T-helper 1 cell (primary cell): ENCODE measurements at places on chromosomes 5 and 9.
A peak's percentile ranks its signal among the peaks of the same experiment; 100 is the strongest.

- no peak for DNase-seq
These were observed 100.9 kb downstream of the ARRDC3 start for GRCh38 chr5:91282210-91282609.

GRCh38 chr9:98900244-98900643 lies 43.5 kb upstream of the COL15A1 start:
- DNase-seq, result no peak

- DNase-seq, result no peak
These were observed 2.6 kb upstream of the SVEP1 start for GRCh38 chr9:110582156-110582555.

- peak; percentile 54 for DNase-seq
These were observed 23.3 kb downstream of the TNFSF8 start for GRCh38 chr9:114906922-114907571.

DNA sequence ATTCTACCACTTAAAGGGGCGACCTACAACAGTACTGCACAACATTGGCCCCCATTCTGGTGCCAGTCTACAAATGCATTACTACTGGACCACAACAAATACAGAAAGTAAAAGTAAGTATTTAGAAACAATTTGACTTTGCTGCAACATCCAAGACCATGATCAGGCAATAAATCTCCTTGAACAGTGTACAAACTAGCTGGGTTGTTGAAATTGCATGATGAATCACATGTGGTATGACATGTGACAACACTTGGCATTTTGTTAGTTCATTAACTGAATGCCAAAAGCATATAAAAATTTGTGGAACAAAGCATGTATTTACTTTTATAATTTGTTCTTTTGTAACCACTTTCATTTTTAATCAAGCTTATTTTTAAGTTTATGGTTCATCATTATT lies 270.5 kb downstream of the NFIB start:
- DNase-seq, result no peak

- no peak for DNase-seq
These were observed 243.6 kb downstream of the PBX3 start for GRCh38 chr9:125990793-125991220.

- DNase-seq, result no peak
These were observed 221.7 kb downstream of the KIAA0825 start for GRCh38 chr5:94396687-94397086.

DNA sequence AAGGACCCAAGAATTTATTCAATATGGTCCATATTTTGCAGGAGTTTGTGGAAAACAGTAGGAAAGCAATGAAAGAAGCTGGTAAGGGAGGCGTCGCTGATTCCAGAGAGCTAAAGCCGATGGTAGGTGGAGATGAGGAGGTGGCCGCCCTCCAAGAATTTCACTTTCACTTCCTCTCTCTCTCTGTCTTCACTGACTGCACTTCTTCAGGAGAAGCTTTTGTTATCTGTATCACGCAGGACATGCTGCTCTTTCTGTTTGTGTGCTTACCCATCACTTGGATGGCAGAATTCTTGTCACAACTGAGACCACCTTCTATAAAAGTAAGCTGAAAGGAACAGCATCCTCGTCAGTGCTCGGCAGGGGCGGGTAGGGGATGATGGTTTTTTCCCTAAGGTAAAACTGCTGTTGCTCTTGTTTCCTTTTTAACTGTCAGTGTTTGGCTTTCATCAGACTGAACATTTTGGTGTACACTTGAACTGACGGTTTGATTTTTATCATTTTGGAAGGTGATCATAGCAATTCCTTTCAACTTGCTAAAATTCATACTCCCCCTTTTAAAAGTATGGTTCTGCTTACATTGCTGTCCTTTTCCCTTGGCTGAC lies 62.4 kb upstream of the FSD1L start:
- DNase-seq, result no peak

GRCh38 chr9:126761274-126761673 lies 43.6 kb upstream of the ZBTB43 start:
- DNase-seq, result no peak

GRCh38 chr5:10691826-10692785 lies 68.9 kb downstream of the DAP start:
- DNase-seq, result no peak

GRCh38 chr5:65951330-65951729 lies 25.0 kb downstream of the ERBIN start:
- no peak for DNase-seq

GRCh38 chr5:1703352-1704050 lies 96.1 kb downstream of the MRPL36 start:
- DNase-seq, result no peak

DNA sequence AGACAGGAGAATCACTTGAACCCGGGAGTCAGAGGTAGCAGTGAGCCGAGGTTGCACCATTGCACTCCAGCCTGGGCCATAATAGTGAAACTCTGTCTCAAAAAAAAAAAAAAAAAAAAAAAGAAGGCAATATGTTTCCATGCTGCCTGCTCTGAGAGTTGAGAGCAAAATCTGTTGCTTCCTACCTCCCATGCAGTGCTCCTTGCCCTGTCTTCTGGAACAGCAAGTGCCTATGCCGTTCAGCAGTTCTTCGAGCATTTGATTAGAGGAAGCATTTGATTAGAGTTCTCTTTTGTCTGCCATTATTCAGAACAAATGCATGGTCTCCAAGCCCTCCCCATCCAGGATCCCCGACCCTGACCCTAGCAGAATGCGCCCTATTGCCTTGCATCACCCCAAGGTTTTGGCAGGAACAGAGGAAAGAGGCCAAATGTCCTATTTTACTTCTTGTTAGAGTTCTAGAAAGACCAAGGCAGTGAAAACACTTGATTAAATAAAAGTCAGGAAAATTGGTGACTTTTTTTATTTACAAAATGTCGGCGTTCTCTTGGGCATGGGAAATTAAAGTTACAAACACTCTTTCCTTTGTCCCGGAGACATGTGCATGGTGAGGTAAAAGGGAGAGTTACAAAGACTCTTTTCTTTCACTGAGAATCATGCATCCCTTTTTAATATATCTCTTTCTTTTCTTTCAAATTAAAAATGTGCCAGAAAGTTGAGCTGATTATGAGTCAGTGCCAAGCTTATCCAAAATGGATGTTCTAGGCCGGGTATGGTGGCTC lies 27.8 kb upstream of the FSD1L start:
- no peak for DNase-seq

DNA sequence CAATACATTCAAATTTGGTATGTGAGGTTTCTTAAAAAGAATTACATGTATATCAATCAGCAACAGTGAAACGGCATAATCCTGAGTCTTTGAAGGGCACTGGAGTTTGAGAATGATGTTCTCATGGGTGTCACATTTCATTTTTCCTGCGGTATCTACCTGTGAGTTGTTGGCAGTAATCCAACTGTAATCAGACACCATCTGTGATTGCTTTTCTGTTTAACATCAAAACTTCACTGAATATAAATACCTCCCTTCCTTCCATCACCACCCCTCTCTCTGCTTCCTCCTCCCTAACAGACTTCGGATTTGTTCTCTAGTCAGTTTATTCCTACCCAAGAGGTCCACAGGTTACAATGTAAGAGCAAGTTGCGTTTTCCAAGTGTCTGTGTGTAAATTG lies 275.2 kb upstream of the PCSK5 start:
- no peak for DNase-seq

- no peak for DNase-seq
These were observed 9.7 kb downstream of the SPATA9 start for GRCh38 chr5:95673081-95673480.

DNA sequence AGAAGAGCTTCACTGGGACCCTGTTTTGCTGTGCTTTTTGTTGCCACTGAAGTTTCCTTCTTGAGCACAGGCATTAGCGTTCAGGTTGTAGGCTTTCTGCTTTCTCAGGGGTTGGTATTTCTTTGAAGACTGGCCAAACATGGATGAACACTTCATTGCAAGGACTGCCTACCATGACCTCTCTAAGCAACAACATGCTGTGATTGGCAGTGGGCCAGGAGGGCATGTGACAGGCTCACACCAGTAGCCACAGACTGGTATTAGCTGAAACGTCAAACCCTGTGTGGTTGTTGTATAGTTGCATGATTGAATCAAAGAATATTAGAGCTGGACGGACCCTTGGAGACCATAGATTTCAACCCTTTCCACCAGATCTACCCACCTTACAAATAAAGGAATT lies 20.0 kb upstream of the MLANA start:
- no peak for DNase-seq

DNA sequence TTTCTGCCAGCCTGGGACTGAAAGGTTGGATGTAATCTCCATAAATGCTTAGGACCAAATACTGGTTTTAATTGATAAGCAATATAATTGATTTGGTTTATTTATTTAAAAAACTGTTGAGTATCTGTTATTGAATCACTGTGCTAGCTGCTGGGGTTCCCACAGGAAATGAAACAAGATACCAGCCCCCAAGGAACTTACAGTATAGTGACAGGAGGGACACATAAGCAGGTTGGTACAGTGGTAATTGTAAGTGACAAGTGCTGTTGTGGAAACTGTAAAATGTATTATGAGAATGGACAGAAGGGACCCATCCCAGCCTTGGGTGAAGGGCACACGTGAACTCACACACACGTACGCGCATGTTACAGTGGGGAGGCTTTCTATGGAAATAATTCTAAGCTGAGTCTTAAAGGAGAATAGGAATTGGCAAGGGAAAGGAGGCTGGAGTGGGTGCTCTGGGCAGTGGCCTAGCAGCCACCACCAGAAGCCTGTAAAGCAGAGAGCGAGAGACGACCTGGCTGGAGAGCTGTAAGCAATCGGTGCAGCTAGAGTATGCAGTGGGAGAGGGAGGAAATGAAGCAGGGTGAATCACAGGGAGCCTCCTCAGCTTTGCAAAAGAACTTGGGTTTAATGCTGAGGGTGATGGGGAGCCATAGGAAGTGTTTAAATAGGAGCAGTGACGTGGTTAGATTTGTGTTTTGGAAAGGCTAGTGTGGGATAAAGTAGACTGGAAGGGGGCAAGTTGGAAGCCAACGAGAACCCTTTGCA lies 39.3 kb downstream of the GLRA1 start:
- no peak for DNase-seq

GRCh38 chr9:90965226-90966030 lies 163.8 kb downstream of the SYK start:
- DNase-seq, result no peak

GRCh38 chr5:76333571-76333970 lies 69.5 kb upstream of the IQGAP2 start:
- DNase-seq, result no peak

- no peak for DNase-seq
These were observed 30.5 kb upstream of the NKD2 start for GRCh38 chr5:978054-978453.

- no peak for DNase-seq
These were observed 384.7 kb downstream of the PTPRD start for GRCh38 chr9:10228082-10228481.

- no peak for DNase-seq
These were observed 135.5 kb downstream of the MCTP1 start for GRCh38 chr5:95149387-95149786.

DNA sequence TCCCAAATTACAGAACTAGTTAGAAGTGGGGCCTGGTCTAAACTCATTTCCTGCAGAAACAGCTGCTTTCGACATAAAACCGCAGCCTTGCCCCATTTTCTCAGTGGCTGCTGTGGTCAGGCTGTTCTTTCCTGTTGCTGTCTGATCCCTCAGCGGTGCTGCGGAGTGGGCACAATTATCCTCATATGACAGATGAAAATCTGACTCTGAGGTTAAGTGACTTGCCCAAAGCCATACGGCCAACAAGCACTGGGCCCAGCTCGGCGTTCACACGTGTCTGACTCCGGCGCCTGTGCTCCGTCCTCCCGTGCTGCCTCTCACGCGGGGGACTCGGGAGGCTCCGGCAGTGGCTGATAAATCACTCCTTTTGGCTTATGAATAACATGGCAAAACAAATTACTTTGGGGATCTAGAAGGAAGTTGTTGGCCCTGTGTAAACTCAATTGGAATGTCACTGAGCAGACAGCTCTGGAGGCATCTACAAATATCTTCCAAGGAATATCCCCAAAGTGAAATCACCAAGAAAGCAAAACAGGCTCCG lies 142.6 kb upstream of the LMX1B start:
- peak; percentile 48 for DNase-seq

DNA sequence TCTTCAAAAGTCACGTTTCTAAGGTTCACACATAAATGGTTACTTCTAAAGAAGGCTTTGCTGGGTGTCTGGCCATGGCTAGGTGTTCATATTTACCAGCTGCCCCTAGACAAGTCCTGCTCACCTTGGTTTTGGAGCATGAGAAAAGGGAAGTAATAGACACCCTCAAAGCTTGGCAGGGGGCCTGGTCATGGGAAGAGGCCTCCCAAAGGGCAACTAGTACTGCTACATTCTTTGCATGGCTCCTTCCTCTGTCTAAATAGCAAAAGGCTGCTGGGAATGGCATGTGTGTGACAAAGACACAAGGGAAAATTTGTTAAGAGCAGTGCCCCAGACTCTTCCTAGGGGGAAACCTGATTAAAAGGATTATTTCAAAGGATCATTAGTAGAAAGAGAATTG lies 93.4 kb downstream of the NRG2 start:
- no peak for DNase-seq

- DNase-seq, result peak; percentile 66
These were observed 725 bp downstream of the NDUFB6 start for GRCh38 chr9:32571969-32572899.

DNA sequence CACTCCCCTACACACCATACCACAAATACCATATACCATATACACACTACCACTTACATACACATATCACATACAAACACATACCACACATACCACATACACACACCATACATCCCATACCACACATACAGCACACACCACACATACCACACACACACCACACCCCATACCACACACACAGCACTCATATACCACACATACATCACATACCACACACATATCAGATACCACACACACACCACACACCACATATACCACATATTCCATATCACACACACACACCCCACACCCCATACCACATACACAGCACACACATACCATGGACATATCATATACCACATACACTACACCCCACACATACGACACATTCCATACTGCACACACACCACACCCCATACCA lies 276.6 kb downstream of the GADD45G start:
- DNase-seq, result no peak

DNA sequence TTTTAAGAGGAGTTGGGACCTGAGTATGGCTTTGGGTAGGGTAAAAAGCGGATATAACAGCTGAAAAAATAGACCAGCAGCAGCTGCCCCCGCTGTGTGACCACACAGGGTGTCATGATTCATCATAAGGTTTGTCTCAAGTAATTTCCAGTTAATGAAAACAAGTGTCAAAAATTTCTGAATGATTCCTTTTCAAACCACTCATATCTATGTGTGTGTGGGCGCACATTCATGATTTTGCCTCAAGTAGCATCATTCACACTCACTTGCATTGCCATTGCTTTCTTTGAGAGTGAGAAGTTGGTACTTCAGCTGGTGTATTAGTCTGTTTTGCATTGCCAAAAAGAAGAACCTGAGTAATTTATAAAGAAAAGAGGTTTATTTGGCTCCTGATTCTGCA lies 12.1 kb upstream of the TNFAIP8 start:
- no peak for DNase-seq

GRCh38 chr9:112836394-112836793 lies 54.3 kb downstream of the SLC46A2 start:
- no peak for DNase-seq

- DNase-seq, result no peak
These were observed 41.9 kb downstream of the TMEM252 start for GRCh38 chr9:68498816-68499215.

- DNase-seq, result no peak
These were observed 3.2 kb downstream of the TEK start for GRCh38 chr9:27112235-27112634.
